ENCODE measurements at places on chromosomes 3 and 15.

GRCh38 chr15:94610069-94610468, 378.7 kb downstream of the MCTP2 start:
- no peak for DNase-seq

DNA sequence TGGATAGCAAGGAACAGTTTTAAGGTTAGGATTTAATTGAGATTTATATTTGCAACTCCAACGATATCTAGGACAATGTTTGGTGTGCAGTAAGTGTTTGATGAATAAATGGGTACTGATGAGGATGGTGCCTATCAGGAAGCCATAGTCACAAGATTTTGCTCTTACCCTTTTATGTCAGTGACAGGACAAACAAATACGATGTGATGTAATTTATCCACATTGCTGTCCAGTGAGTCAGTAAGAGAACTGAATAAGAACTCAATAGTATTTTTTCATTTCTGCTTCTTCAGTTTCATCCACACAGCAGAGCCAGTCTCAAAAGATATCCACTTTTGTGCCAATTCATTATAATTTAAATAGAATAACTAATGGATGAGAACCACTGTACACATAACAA, 18.5 kb downstream of the C3orf85 start:
- DNase-seq: no peak

DNA sequence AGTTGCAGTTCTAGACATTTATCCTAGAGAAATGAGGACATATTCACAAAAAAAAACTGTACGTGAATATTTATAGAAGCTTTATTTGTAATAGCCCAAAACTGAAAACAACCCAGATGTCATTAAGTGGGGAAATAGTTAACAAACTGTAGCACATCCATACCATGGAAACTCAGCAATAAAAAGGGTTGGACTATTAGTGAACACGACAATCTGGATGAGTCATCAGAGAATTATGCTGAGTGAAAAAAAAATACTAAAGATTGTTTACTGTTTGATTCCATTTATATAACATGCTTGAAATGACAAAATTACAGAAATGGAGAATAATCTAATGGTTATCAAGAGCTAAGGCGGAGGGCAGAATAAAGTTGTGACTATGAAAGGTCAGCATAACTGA, 59.5 kb downstream of the CPA3 start:
- DNase-seq: peak; percentile 61

DNA sequence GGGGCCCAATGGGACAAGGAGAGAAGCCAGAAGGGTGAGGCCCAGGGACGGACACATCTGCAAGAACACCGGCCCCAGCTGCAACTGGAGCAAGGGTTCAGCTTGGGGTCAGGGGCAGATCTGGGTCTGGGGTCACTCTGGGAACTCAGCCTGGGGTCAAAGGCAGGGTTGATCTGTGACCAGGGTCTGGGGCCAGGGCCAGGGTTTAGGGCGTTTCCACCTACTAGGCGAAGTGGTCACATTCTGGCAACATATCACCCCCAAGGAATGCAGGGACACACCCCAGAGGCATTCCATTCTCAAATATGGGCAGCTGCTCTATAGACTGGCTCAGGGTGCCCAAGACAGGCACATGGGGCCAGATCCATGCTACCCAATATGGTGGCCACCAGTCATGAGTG, 9.0 kb downstream of the UROC1 start:
- no peak for DNase-seq

DNA sequence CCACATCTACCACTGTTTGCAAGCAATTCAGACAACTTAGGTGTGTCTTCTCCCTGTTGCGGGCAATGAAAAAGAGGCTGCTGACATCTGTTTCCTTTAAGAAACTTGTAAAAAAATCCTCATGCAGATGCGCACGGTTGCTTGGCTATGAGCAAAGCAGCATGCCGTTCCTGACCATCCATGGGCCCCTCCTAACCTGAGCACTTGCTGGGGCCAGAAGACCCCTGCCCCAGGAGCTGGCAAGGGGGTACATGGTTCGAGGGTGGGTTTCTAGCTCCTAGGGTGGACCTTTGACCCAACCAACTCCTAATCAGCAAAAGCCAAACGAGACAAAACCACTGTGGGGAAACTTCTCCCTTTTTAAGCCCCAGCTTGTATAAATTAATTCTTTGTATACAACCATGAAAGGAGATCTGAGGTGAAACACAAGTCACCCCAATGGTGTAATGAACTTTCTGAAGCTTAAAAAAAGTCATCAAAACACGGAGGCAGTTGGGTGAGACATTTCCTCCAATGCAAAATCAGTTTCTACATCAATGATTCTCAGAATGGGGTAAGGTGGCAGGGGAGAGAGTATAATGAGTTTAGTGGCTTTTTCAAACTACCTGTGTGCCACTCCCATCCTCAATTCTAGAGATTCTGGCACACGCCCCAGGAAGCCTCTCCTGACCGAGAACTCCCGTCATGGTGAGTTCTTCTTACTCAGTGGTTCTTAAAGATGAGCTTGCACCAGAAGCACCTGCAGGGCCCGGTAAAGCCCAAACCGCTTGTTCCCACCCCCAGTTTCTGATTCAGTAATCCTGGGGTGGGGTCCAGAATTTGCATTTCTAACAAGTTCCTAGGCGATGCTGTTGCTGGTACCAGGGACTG, 44.1 kb downstream of the CPN2 start:
- DNase-seq: no peak

DNA sequence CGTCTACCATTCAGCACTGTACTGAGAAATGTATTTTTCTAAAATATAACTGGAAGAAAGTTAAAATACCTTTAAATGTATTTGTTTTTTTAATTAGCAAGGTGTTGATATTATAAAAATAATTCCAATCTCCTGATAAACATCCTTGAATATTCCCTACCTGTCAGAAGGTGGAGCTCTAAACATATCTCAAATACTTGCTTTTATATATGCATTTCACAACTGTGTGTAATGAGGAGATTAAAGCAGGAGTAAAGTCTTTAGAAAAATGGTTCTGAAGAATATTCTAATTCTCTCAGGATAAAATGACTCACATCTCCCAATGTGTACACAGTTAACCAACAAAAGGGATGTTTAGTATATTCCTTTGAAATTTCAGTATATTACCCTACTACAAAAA, 422.7 kb downstream of the PLCL2 start:
- no peak for DNase-seq

DNA sequence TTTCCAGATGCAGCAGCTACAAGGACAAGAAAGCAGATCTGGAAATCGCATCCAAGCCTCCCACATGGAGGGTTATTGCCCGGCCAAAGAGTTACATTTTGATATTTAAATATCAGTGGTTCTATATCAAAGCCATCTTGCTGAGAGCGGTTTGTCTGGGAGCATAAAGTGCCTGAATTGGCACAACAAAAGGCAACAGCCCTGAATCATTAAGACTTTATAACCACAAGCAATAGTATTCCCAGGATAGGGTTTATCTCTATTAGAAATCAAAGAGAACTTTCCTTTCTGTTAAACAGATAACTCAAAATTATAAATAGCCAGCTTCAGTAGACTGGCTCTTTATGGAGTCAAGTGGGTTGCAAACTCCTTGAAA, 564.7 kb downstream of the ROBO1 start:
- DNase-seq: no peak

- peak; percentile 72 for DNase-seq
Measured at GRCh38 chr3:107679921-107680320, 157.2 kb downstream of the BBX start.

GRCh38 chr15:62495670-62496614, 330.9 kb upstream of the C2CD4B start:
- DNase-seq: peak; percentile 68

DNA sequence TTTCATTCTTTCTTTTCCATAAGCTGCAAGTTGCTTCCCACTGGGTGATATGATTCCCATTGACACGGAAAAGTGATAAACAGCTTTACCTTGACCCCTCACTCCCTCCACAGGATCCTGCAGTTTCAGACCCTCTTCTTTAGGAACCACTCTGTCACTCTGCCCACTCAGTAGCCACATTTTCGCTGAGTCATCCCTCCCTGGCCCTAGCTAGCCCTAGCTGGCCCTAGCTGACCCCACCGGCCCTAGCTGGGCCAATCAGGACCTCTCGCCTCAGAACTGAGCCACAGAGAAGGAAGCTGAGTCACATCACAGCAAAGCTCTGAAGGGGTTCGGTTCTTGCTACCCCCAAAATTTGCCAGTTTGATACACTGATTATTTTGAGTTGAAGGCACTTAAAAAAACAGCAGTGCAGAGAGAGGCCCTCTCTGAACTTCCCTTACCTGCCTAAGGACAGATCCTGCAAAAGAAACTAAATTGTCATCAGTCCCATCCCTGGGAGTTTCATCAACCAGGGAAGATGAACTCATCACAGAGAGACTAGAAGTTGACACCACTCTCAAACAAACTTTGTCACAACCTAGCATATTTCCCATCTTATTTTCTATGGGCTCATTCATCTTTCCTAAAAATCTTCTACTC, 233.5 kb upstream of the PROK2 start:
- DNase-seq: peak; percentile 27

DNA sequence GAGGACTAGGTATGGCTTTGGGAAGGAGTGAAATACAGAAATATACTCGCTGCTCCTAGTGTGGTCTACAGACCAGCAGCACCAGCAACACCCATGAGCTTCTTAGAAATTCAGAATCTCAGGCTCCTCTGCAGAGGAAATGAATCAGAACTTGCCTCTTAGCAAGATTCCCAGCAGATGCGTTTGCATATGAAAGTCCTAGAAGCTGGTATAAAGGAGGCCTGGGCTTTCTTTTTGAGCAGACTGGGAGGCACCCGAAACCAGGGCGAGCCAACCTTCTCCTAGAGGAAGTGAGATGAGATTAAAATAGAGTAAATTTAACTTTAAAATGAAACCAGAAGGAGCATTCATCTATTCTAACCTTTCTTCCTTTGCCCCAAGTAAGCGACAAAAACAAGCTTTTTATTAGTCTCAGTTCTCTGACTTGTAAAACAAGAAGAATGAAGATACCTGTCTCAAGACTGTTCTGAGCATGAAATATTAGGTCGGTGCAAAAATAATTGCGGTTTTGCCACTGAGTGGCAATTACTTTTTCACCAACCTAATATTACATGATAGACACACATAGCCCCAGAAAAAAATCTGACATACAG, 140.0 kb downstream of the PDZRN3 start:
- peak; percentile 30 for DNase-seq

GRCh38 chr3:128813097-128813496, 66.3 kb upstream of the ACAD9 start:
- DNase-seq: no peak

GRCh38 chr15:29379647-29380046, 110.0 kb upstream of the NSMCE3 start:
- no peak for DNase-seq

DNA sequence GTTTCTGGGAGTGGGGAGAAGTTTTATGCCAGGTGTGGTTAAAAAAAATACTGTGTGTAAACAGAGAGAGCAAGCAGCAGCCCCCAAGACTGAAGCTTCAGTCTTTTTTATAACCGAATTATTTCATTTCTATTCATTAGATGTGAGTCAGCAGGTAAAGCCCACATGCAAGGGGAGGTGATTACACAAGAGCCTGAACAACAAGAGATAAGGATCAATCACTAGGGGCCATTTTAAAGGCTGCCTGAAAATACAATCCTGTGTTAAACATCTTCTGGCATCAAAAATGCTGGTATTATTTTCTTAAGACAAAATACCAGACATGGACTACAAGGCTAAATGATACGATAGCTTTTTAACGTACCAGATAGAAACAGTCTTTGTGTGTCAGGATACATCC, 217.3 kb downstream of the SUCLG2 start:
- DNase-seq: no peak

GRCh38 chr15:90620379-90621067, 90.8 kb downstream of the CRTC3 start:
- DNase-seq: no peak

GRCh38 chr3:16504242-16504641, 9.3 kb downstream of the RFTN1 start:
- DNase-seq: peak; percentile 58

- no peak for DNase-seq
Measured at GRCh38 chr3:24043985-24044384, 98.9 kb downstream of the NR1D2 start.

- DNase-seq: no peak
Measured at GRCh38 chr3:159472611-159473010, 516.0 kb upstream of the IL12A start.

DNA sequence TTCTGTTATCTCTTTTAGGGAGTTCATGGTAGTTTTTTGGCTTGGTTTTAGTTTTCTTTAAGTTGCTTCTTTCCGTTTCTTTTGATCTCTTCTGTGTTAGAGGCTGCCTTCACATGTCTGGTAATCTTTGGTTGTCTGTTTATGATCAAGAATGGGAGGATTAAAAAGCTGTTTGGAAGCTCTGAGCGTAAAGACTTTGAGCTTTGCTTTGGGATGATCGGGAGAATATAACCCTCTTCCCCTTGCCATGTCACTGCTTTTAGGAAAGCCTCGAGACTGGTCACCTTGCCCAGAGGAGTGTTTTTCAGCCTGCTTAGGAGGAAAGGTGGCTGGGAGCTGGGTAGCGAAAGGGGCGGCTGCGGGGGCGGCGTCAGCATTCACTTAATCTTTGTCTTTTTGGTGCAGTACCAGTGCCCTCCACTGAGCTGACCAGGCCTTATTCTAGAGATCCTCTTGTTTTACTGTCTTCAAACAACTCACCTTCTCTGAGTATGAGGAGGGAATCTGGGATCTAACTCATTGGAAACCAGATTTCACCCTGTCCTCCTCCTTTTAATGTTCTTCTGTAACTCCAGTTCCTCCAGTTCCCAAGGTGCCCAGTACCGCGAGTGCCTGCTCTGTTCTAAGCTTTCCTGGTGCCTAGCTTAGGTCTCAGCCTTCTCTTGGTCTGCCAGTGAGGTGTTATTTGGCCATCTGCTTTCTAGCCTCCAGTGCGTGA, 15.5 kb downstream of the TATDN2 start:
- DNase-seq: peak; percentile 37

GRCh38 chr3:29392625-29393388, 111.9 kb downstream of the RBMS3 start:
- DNase-seq: no peak

DNA sequence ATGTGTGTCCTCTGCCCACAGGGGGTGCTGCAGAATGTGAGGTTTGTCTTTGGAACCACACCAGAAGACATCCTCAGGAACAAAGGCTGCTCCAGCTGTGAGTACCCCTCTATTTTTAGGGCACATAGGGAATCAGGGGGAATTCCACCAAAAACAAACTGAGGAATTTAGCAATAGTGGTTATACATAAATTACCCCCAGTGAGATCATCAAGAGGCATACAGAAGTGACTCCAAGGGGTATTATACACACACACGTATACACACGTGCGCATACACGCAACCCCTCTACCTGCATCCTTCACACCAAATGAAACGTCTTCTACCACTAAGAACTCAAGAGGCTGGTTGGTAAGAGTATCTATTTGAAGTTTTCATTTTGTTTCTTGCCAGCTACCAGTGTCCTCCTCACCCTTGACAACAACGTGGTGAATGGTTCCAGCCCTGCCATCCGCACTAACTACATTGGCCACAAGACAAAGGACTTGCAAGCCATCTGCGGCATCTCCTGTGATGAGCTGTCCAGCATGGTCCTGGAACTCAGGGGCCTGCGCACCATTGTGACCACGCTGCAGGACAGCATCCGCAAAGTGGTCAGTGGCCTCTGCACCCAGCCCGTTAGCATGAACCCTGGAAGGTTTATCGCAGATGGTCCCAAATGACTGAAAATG, 2.9 kb downstream of the THBS1 start:
- DNase-seq: peak; percentile 67

GRCh38 chr15:66167854-66168253, 85.7 kb downstream of the MEGF11 start:
- DNase-seq: no peak

- no peak for DNase-seq
Measured at GRCh38 chr3:26100176-26100575, 310.3 kb downstream of the OXSM start.

All from fibroblast of skin of abdomen (primary cell).